ENCODE measurements at places on chromosomes 16 and 17.

DNA sequence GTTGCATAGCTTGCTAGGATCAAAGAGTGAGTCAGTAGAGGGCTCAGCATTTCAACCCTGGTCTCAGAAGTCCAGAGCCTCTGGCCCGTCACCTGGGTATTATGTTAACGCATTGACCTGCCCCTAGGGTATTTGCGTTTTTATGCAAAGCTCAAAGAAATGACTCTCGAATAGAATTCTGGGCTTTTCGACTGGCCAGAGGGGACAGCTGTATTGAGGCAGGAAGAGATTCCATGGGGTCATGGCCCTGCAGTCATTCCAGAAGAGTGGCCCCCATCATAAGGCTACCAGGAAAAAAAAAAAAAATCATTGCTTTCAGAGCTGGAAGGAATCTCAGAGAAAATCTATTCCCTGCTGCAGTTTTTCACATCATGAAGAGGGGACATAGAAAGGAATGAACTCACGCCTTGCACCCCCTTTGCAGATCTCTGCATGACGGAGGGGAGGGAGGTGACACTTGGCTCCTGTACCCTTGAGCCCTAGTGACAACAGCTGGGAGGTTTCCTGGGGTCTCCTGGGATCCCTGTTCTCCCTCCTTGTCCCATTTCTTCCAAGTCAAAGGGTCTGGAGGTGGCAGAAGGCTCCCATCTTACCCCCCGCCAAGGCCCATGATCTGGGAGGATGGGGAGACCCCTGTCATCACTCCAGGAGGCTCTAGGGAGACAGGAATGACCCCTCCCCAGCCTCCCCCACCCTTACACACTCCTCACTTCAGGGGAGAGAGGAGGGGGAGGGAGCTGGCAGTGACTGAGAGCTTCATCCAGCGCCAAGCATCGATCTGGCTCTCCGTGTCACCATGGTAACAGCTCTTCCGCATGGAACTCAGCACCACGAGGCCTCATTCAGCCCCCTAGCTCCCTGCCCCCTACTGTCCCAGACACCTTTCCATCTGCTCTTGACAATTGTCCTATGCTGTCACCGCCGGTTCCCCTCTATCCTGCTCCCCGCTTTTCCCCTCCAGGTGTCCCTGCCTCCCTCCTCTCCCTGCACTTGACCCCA, 35.8 kb downstream of the GP2 start:
- no peak for DNase-seq

GRCh38 chr16:58889516-58889915, 155.4 kb upstream of the GOT2 start:
- DNase-seq, result no peak

DNA sequence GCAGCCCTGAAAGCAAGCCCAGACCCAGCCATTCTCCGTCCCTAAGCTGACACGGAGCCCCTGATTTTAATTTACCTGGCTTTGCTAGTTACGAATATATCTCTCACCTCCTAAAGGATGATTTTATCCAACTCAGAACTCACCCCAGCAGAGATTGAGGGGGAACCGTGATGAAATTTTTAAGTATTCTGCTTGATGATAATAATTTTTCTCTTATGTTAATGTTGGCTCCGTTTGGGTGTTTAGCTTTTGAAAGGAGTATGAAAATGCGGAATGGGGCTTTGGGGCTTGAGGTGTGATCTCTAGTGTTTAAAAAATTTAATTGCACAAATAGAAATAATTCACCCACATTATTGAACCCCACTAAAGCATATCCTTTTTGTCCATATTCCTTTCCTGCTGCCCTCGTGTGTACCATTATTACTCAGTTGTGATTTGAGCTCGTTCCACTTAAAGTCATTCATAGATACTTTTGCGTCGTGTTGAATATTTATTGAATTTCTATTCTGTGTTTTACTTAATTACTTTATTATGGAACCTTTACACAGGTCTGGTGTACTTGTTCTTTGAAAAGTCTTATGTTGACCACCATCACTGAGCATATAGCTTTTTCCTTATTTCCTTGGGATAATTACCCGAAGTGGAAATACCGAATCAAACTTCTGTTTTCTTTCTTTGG, 775 bp downstream of the PRPSAP2 start:
- no peak for DNase-seq

DNA sequence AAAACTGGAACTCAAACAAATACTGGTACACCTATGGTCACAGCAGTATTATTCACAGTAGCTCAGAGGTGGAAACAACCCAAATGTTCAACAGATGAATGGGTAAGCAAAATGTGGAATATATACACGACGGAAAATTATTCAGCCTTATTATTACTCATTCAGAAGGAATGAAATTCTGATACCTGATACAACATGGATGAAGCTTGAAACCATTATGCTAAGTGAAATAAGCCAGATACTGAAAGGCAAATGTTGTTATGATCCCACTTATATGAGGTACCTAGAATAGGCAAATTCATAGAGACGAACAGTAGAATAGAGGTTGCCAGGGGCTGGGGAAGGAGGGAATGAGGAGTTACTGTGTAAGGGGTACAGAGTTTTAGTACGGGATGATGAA, 27.1 kb upstream of the MYLK3 start:
- no peak for DNase-seq

GRCh38 chr17:38917259-38917658, 8.2 kb upstream of the LASP1NB start:
- DNase-seq, result no peak

DNA sequence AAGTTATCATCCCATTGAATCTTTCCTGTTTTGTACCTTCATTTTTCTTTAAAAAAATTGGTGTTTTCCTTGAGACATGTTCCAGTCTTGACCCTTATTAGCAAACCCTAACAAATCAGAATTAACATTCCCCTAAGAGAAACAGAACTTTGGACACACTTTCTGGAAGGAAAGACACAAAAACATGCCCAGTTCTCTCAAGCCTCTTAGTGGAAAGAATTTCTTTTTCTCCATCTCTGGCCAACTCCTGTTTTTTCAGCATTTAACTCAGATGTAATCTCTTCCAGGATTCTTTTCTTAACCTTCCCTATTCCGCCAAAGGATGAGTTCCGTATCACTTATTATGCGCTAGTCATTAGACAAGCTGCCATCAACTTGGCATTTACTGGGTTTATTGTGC, 23.9 kb upstream of the CDH8 start:
- no peak for DNase-seq

GRCh38 chr17:45870342-45870974, 23.9 kb upstream of the MAPT start:
- DNase-seq, result no peak

DNA sequence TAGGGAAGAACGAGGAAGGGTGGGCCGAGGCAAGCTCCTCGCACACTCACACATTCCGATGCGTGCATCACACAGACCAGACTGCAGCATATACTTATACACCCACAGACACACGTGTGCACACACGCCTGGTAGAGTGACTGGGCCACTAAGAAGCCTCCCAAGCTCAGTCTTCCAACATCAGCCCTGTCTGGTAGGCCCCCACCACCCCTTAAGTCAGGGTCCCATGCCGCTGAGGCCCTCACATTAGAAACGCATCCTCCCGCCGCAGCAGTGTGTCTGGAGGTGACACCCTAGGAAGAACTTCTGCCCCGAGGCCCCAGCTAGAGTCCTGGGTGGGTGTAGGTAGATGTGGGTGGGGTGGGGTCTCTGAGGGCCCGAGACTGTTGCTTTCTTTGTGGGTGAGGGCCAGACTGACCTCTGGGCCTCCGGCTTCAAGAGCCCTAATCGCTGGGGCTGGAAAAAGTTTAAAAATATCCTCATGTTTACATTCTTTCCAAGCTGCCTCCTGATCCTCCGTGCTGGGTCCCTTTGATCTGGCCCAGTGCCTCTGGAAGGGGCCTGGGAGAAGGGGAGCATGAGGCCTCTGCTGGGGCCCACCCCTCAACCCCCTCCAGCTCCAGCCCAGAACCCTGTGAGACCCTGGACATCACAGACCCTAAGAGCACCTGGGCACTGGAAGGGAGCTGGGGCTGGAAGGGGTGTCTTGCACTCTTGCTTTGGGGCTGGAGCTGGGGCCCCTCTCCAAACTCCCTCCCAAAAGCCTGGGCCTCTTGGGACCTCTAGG, 13.6 kb downstream of the CDH16 start:
- no peak for DNase-seq

GRCh38 chr17:9928601-9929333, 23.7 kb upstream of the RCVRN start:
- no peak for DNase-seq

DNA sequence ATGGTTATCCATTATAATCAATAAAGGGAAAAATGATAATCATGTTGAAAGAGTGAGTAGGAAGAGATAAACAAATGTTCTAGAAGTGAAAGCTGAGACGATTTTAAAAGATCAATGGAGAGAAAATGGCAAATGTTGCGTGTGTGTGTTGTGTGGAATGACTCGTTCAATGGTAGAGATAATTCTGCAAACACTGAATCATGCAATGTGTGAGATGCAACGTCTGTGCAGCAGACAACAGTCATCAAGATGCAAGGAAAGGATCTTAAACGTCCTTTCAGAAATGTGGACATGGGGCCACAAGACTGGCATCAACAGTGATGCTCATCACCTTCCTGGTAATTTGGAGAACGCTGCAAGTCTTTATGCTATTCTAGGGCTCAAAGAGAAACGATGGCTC, 124.4 kb downstream of the CDYL2 start:
- no peak for DNase-seq

- no peak for DNase-seq
Measured at GRCh38 chr16:86664522-86665318, 86.4 kb downstream of the FOXL1 start.

GRCh38 chr16:86505899-86506864, 4.1 kb upstream of the FOXF1 start:
- no peak for DNase-seq

DNA sequence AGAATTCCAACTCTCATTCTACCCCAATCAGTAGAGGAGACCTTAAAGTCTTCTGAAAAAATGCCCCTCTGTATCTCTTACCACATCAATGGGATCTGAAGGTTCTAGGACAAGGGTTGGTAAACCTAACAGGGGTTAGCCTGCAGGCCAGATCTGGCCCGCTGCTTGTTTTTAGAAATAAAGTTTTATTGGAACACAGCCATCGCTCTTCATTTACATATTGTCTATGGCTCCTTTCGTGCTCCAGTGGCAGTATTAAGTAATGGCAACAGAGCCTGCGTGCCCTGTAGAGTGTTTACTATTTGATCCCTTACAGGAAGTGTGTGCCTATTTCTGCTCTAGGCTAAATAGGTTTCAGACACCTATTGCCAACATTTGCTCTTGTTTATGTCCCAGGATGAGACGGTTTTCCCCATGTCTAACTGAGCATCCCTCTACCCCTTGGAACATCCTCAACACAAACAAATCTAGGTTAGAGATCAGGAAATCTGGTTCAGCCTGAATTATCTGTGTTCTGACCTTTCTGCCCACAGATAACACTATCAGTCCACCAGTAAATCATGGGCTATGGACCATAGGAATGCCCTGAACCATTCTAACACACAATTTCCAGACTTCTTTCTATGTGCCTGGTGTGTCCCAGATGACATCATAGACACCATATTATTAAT, 44.2 kb upstream of the ERCC4 start:
- no peak for DNase-seq
